Neuronal stem cell (in vitro differentiated cells): ENCODE measurements at places on chromosomes 11 and 22.

GRCh38 chr11:6693342-6694228 is 10.4 kb upstream of the MRPL17 start:
- DNase-seq: no peak

GRCh38 chr11:1382831-1383607 is 6.7 kb upstream of the BRSK2 start:
- DNase-seq: no peak

DNA sequence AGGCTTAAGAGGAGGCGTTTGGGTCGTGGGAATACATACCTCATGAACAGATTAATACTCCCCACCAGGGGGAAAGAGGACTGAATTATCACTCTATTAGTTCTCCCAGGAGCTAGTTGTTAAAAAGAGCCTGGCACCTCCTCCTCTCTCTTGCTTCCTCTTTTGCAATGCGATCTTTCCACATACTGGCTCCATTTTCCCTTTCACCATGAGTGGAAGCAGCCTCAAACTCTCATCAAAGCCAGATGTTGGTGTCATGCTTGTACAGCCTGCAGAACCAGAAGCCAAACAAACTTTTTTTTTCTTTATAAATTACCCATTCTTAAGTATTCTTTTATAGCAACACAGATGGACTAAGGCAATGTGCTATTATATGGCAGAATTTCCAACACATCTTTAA is 258.5 kb downstream of the FAM76B start:
- no peak for DNase-seq

DNA sequence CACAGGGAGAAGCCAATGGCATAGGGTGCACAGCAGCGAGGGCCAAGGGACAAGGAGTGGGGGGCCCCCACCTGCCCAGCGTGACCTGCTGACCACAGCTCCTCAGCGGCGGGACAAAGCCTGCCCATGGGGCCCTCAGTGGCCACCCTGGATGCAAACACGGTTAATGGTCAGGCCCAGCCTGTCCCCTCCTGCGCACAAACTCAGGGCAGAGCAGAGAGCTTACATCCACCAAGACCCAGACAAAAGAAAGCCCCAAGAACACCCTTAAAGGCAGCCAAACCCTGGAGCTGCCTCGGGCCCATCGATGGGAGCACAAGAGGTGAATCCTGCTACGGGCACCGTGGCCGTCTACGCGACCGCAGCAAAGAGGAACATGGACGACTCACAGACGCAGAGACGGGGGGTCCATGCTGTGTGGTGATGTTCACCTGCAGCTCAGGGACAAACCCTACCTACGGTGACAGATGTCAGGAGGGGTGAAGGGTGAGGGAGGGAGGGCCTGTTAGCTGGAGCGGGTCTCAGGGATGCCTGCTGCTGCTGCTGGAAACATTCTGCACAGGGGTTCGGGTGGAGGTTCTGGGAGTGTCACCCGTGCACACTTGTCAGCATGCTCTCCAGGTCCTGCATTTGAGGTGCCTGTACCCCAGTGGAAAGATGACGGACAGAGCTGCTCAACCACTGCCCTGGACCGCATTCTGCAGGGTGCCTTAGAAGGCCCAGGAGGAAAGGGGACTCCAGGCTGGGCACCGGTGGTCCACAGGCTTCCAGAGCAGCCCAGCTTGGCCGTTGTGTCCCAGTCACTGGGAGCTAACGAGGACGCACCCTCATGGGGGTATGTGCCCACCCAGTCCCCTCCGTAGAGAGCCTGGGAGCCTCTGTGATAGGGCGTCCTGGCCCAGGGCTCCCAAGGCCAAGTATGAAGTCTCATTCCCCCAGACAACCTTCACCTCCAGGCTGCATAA is 11.6 kb downstream of the ASCL2 start:
- no peak for DNase-seq
